ENCODE measurements at places on chromosomes 5 and 9. TPM values are rescaled to one million over a fixed set of nuclear protein-coding genes. Genes with fewer than 3 reads are reported as not detected.

The SPATA31A7 gene
- not detected for total RNA-seq

GRCh38 chr9:127788337-127789011 is 2.6 kb downstream of the CDK9 start:
- no peak for DNase-seq

DNA sequence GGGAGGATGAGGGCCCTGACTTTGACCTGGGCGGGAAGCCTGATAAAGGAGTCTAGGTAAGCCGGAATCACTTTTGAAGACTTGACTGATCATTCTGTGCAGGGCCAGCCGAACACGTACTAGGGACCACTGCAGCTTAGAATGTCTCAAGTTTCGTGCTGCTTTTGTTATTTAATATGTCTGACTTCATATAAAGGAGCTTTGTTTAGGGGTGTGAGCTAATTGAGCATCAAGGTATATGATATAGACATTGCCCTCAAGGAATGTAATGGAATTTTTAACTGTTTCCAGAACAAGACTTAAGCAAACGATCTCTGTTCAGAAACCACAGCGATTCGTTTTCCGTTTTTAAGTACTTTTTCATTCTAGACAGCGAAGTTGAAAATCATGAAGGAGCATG is 173.0 kb downstream of the SEMA6A start:
- DNase-seq: no peak

DNA sequence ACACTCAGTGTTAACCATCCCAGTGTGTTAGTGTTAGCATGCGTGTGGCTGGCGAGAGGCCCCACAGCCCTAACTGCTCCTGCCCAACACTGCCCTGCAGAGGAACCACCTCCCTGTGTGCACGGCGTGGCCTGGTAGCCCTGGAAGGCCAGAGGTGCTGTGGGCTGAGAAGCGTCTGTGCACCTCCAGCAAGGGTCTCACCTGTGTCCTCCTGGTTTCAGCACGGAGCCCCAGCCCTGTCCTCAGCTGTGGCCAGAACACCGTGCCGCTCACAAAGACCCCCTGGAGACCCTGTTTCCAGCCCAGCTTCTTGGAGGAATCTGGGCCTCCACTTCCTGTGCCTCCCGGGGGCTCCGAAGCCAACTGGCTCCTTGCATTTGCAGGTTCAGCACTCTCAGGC is 56.1 kb upstream of the NRARP start:
- DNase-seq: no peak

GRCh38 chr5:65014769-65015168 is 246.0 kb downstream of the CWC27 start:
- no peak for DNase-seq

The SPATA31A1 gene
- total RNA-seq: not detected

DNA sequence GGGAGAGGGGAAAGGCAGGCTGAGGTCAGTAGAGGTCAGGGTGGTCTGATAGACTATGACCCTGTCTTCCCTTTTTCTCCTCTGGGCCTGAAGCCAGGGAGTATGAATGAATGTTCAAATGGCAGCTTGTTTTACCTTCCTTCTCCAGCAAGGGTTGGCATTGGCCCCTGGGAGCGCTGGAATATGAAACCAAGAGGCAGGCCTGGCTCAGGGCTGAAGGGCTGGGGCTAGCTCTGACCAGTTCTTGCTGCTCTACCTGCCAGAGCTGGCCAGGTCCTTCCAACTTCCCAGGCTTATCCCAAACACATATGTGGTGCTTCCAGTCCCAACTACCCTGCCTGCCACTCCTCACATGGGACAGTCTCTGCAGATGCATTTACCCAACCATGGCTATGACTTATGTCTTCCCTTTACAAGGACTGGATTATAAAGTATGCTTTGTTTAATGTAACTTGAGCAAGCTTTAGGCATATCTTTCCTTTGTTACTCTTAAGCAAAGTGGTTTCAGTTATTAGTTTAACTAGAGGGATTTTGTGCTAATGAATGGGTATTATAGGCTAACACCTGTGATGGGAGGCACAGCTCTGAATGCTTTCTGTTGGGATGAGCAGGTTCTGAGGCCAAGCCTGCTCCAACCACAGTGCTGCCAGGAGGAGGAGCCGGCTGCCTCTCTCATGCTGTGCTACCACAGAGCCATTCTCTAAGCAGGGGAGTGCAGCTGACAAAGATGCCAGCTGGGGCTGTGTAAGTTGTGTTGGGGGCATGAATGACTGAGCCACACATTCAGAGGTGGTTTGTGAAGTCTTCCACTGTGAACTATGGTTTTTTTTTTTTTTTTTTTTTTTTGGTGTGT is 6.1 kb downstream of the CCNI2 start:
- DNase-seq: peak; percentile 49

The MYORG gene
- total RNA-seq: 1.2 TPM

DNA sequence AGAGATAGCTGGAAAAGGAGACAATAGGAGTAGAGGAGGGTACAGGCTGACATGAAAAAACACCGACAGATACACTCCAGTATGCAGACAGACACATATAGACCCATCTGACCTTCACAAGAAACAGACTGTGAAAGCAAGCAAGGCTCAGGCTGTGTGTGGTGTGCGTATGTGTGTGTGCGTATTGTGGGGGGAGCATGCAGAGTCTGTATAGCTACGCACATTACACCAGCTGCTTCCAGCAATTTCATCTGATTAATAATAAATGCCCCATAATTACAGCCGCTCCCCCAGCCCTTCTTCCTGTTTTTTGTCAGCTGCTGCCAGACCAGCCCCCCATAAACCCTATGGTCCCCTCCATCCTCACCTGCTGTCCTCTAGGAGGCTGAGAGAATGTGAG is 6.7 kb downstream of the CNTFR start:
- no peak for DNase-seq

GRCh38 chr5:13501176-13501575 is 443.3 kb downstream of the DNAH5 start:
- DNase-seq: peak; percentile 74

The RICTOR gene
- total RNA-seq: 17.3 TPM

- no peak for DNase-seq
These were observed 10.9 kb downstream of the ECM2 start for GRCh38 chr9:92524881-92525280.

DNA sequence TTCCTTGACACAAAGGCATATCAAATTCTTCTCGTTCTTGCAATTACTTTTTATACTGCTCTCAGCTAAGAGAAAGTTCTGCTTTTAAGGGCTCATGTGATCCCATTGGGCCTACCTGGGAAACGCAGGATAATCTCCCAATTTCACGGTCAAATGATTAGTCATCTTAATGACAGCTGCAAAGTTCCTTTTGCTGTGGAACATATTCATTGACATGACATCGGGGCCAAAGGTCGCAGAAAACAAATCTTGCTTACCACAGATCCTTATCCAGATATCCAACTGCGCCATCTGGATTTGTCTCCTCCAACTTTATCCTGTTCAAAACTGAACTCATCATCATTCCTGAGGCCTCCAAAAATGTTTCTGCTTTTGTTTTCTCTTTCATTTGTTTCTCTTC is 1085.6 kb upstream of the WWC1 start:
- peak; percentile 51 for DNase-seq

DNA sequence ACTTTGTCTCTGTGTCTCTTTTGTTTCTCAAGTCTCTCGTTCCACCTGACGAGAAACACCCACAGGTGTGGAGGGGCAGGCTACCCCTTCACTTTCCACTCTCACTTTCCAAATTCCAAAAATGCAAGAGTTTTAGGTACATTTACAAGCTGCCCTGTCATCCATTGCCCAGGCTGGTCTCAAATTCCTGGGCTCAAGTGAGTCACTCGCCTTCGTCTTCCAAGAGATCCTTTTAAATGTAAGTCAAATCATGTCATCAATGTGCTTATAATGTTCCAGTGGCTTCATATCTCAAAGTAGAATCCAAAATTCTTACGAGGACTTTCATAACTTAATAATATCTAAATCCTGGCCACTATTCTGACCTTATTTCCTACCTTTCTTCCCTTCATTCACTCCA is 20.4 kb upstream of the UGCG start:
- DNase-seq: no peak

GRCh38 chr5:89452081-89452480 is 569.1 kb upstream of the MEF2C start:
- DNase-seq: no peak

- DNase-seq: no peak
These were observed 15.4 kb upstream of the ASS1 start for GRCh38 chr9:130429381-130429780.

GRCh38 chr5:66628561-66628960 is 32.4 kb downstream of the MAST4 start:
- no peak for DNase-seq

- DNase-seq: no peak
These were observed 80.2 kb downstream of the SREK1 start for GRCh38 chr5:66224274-66224673.

The TYRP1 gene
- not detected for total RNA-seq

DNA sequence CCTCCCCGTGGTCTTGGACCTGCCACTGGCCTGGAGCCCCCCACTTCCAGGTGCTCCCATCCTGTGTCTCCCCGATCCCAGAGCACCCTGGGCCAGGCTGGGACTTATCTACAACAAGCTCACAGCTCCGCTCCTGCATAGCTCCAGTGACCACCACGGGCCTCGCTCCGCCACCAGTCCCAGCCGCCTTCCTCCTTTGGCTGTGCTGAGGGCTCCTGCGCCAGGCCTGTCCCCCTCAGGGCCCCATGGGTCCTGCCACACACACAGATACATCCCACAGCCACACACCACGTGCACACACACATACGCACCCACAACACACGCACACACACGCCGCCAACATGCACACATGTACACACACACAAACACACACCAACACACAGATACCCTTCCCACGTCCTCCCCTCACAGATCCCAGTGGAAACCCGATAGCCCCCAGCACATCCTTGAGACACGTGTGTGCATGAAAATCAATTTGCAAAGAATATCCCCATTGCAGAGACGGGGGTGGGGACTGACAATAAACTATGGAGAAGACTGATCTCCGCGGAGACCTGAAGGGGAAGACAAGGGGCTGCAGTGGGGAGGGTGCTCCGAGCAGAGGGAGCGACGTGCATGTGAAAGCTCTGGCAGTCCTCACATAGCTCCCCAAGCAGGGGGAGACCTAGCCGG is 18.5 kb upstream of the LAMC3 start:
- DNase-seq: no peak

DNA sequence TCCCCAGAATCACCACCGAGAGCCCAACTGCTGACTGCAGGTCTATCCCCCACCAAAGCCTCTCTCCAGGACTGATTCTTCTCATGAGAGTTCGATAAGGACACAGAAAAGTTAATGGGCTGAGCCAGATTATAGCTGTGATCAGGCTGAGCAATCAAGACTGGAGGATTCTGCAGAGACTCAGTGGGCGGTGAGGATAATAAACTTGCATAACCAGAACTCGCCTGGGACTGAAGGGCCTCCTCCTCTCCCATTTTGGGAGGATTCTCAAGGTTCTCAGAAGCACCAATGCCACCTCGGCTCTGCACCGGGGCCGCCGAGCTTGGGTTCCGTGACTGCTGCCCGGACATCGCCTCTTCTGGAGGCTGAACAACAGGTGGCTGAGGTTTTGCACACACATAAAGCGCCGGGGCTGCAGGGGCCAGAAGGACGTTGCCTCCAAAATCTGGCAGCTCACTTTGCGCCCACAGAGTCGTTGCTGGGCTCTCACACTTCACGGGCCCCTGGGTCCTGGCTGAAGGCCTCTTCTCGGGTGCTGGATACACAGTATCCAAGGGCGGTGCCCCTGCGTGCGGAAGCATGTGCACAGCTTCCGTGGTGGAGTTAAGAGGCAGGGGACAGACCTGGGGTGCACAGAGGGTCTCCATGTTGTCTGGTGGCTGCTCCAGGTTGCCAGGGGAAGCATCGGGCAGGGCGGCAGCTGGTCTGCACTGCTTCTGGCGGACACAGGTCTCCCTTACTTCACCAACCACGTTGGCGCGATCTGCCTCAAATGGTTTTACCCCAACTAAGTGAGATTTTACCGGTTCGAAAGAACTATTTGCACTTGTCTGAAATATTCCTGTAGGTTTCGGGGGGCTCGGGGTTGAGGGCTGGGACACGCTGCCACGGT is 7.6 kb downstream of the SEC16A start:
- no peak for DNase-seq
